ENCODE measurements at places on chromosomes 3 and 15. TPM values are rescaled to one million over a fixed set of nuclear protein-coding genes. Genes with fewer than 3 reads are reported as not detected.

DNA sequence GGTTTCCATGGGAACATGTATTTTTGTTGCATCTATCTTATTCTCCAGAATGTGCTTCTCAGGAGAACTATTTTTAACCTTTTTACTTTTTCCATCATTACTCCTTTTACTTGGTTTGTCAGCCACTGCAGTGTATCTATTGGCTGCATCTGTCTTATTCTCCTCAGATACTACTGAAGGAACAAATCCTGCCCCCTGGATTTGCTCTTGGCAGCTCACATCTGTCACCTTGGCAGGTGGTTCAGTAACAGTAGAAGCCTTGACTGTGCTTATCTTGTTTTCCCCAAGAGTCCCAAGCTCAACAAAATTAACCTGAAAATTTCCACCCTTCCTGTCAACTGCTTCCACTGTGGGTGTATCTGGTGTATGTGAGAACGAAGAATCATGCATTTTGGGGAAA is 106.0 kb downstream of the MAP4 start:
- no peak for DNase-seq

DNA sequence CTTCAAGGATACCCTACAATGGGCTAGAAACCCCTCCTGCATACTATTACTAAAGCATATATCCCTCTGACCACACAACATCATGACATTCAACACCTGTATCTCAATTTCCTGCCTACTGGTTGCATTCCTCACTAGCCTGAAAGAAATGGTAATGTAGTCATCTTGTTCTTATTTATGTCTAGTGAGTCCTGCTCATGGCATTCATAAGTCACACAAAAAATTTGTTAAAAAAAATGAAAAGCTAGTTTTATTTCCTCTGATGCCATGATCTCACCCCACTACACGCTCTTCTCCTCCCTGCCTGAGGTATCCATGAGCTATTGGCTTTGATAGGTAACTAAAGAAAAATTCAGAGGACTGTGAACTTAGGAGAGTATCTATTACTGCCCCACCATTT is 284.5 kb downstream of the ZNF385D start:
- no peak for DNase-seq

GRCh38 chr3:8768364-8769087 is 887 bp downstream of the OXTR start:
- no peak for DNase-seq

GRCh38 chr15:72057548-72058091 is 60.3 kb downstream of the MYO9A start:
- no peak for DNase-seq

DNA sequence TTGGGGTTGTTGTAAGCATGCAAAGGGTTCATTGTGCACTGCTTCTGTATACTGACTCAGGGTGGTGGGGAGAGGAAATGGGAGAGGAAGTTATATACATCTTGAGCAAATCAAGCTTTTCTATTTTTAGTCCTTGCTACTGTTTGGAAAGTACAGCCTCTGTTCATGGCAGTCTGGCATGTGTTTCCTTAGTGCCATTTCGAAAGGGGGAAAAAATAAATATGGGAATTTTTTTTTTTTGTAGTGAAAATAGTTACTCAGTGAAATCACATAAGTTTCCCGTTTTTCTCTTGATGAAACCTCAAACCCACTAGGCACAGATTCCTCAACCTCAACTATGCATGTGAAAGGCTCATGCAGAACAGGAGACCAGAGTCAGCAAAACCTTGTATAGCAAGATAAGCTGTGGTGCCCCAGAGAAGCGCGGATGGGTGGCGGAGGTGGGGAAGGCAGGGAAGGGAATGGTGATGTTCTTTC is 353.3 kb downstream of the LPP start:
- peak; percentile 31 for DNase-seq

- DNase-seq, result no peak
These were observed 214.5 kb upstream of the HES1 start for GRCh38 chr3:193921465-193921864.

DNA sequence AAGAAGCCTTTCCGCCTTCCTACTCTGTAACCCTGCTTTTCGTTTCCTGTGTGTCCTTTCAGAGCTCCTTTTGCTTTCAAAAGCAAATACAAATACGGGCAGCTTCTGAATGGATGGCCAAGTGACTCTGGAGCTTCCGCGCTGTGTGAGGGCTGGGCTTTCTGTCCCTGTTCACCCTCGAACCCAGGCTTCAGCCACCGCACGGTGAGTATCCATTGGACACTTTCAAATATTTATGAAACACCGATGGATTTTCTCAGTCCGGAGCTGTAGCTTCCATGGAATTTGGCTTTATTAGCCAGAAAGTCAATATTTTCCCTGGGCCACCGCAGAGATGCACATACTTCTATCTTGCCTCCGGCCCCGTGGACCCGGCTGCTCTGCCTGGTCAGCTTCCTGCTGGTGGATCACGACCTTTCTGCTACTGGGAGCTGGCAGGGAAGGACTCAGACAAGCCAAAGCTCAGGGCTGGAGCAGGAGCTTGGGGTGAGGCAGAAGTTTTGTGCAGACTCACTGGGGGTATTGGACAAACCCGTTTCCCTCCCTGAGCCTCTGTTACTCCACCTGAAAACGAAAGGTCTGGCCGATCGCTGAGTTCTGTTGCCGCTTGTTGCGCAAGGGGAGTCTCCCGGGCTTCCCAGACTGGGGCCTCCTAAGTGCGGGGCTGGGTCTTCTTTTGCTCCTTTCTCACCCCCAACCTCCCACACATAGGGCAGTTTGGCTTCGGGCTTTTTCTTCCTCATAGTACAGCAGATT is 63.6 kb downstream of the LINGO1 start:
- DNase-seq, result peak; percentile 37

DNA sequence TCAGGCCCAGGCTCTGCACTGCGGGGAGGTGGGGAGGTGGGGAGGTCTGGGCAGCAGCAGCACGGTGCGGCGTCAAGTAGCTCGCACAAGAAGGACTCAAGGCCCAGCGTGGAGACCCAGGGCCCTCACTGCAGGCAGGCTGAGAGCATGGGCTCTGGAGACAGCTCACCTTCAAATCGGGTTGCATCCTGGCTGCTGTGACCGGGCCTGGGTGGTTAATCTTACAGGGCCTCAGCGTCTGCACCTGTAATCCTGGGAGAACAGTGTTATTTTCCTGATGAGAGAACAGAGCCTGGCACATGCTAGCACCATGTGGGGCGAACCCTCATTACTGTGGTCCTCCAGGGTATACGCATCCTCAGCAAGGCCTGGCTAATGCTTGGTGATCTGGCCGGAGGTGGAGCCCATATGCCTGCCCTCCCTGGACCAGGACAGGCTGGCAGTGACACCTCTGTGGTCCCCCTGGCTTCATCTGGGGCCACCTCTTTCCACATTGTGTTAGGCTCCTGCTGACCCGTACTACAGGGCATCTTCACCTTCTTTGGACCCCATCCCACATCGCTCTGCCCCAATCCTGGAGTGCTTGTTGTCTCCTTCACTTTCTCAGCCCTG is 55.5 kb downstream of the RGMA start:
- no peak for DNase-seq

GRCh38 chr3:36736301-36736700 is 28.1 kb downstream of the DCLK3 start:
- DNase-seq, result no peak

DNA sequence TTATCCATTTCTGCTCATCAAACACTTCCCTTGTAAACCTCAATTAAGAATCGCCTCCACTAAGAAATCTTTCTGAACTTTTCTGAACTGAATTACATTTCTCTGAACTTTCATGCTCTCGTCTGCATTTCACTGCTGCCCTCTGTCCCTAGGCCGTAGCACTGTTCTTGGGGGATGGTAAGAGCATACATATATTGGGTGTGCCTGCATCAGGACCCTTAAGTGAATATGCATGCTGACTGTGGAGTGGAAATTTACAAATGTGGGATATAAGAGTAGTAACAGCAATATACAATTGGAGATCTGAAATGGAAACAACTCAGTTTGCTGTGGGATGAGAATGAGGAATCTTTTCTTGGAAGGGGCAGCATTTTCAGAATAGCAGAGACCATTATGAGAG is 148.6 kb downstream of the MCTP2 start:
- no peak for DNase-seq

GRCh38 chr3:39548282-39548681 is 80.8 kb downstream of the MOBP start:
- DNase-seq, result peak; percentile 96

DNA sequence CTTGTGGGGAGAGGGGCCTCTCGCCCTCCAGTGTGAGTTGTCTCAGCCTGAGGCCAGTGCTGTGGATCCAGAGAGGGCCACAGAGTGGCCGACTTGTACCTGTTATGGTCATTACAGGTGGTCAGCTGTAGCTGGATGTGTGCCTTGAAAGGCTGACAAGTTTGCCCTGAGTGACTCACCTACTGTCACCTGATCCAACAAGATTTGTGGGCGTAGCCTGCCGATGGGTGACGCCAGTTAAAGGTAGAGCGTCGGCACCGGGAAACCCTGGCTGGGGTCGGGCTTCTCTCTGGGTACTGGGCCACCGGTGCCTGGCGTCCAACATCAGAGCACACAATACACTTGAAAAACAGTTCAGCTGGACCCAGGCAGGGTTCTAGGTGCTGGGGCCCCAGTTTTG is 2.8 kb upstream of the ISG20 start:
- DNase-seq, result peak; percentile 84

DNA sequence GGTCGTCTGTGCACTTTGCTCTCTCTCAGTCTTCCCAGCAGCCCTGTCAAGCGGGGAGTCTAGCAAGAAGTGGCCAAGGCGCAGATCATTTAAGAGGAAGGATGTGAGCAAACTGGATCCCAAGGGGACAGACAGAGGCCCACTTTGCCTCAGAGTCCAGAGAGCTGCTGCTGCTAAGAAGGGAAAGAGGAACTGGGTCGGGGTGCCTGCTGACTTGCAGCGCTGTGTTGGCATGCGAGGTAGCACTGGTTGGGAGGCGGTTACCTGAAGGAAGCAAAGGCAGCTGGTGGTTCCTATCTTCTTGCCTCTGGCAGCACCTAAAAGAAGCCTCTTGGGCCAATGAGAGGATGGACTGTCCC is 28.1 kb downstream of the SMAD3 start:
- DNase-seq, result no peak

DNA sequence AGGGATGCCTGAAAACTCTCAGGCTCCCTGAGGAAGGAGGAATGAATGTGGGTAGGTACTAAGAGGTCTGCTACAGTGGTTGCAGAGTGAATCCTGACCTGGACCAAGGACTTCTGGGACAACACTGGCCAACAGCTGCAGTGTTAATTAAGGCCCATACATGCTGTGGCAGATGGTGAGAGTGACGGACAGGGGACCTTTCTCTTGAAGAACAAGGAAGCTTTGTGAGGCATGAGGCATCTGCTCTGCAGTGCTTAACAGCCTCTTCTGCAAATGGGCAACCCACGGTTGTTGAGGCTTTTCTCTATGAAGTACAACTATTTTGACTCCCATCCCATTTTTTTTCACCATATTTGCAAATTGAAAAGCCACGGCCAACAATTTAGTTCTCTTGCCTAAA is 26.6 kb upstream of the ACAN start:
- no peak for DNase-seq

GRCh38 chr3:107848351-107848915 is 242.4 kb downstream of the CD47 start:
- DNase-seq, result no peak

- no peak for DNase-seq
These were observed 33.8 kb downstream of the NBEAL2 start for GRCh38 chr3:47013231-47013630.

GRCh38 chr3:14235003-14235911 is 56.6 kb downstream of the LSM3 start:
- peak; percentile 88 for DNase-seq

DNA sequence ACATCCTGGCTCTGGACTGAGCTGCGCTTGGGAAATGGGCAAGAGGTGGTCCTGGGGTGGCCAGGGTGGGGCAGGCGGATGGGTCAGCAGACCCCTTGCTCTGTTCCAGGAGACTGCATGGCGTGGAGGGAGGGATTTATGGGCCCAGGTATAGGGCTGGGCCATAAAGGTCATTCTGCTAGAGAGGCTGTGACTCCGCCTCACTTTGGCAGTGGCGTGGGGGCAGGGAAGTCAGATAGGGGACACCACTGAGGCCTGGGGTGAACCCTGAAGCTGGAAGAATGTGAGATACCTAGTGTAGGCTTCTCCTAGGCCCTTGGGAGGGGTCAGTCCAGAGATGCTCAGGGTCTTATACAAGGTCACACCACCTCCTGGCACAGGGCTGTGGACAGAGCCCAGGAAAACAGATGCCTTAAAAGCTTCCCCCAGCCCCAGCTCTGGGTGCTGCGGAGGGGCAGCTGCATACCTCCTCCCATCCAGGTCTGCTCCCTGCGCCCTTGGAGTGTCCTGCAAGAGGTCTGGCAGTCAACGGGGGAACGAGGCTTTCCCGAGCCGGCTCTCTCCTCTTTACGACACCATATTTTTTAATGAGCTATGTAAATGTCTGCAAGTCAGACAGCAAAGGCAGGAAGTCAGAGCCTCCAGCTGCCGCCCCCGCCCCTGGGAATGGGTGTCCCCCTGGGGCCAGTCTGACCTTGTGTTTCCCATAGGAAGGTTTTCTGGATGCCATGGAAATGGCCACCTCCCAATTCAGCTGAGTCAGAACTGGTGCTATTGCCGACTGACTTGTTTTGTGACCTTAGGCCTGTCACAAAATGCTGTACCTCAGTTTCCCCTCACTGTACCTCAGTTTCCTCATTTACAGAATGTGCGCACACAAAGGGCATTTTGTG is 26.3 kb downstream of the LINGO1 start:
- no peak for DNase-seq

- peak; percentile 90 for DNase-seq
These were observed 289.7 kb upstream of the TPRG1 start for GRCh38 chr3:188881954-188882641.

- no peak for DNase-seq
These were observed 777 bp upstream of the EIF4A2 start for GRCh38 chr3:186782542-186783057.

CXCR6 gene
- not detected for total RNA-seq

CASR gene
- total RNA-seq, result not detected

WDR93 gene
- total RNA-seq, result not detected

UCN2 gene
- 12.9 TPM for total RNA-seq

ZNF660 gene
- total RNA-seq, result 0.26 TPM

SHC4 gene
- total RNA-seq, result under 0.01 TPM

RARRES1 gene
- total RNA-seq, result not detected

CEMIP gene
- total RNA-seq, result 2.9 TPM

SCG5 gene
- total RNA-seq, result 11.8 TPM

CP gene
- 0.13 TPM for total RNA-seq

IL17RD gene
- 2.3 TPM for total RNA-seq
